Dorsolateral prefrontal cortex (tissue), 122 donors: ENCODE measurements at places on chromosomes 11 and 22.
A peak's percentile ranks its signal among the peaks of the same experiment; 100 is the strongest.

GRCh38 chr22:46730568-46731245 lies 7.3 kb downstream of the CERK start:
- DNase-seq, result no peak

DNA sequence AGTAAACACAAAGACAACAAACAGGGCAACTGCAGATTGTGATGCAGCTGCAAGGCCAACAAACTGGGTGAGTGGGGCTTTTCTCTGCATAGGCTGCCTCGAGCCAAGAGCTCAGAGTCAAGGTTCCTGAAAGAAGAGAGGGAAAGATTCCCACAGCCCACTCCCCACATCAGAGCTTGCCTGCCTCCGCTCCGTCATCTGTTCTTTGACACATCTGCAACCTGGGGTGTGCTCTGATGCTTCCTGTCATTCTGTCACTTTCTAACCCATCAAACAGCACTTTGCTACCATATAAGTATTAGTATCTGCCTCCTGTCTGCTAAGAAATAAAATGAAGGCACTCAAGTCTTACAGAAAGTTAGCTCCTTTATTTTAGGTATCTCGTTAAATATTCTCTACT lies 46.9 kb downstream of the C22orf31 start:
- DNase-seq, result no peak

DNA sequence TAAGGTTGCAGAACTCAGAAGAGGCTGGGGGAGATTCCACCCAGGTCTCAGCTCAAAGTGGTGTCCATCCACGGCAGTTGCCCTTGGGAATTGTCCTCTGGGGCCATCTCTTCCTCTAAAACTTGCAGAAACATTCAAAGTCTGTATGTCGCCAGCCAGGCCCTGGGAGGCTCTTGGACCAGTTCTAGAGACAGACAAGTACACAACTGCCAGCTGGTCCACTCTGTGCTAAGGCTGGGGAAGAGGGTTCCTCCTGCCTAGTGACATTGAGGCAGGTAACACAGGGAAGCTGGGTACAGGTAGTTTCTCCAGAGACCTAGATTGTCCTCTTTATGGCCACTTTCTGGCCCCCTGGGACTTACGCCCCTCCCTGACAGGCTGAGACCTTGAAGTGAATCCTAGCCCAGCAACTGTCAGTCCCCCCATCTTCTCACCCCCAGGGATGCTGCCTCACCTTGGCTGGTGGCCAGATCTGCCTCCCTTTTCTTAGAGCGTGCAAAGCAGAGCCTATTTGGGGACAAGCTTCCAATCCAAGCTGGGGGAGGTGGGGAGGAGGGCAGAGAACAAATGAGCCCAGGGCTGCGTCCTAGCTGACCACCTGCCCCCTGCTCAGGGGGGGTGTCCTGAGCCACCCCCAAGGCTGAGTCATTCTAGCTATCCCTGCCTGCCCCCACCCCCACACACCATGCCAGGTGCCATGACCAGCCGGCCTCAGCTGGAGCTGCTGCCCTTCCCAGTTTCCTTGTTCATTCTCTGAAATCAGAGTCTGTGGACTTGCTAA lies 8.4 kb downstream of the FAM83F start:
- DNase-seq, result no peak

DNA sequence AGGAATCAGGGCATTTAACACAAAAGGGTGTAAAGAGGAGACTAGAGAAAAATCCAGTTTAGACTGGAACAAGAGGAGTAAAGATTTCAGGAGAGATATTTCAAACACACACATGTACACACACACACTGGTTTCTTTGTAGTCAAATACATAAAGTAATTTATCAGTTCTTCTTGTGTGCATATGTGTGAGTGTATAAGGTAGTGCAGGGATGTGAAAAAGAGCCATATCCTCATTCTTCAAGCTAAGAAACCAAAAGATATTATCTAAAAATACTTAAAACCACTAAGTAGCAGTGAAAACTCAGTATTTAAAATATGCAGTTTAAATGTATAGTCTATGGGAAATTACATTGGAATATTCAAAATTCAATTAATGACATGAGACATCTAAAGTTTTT lies 52.5 kb upstream of the CARD18 start:
- DNase-seq, result no peak

DNA sequence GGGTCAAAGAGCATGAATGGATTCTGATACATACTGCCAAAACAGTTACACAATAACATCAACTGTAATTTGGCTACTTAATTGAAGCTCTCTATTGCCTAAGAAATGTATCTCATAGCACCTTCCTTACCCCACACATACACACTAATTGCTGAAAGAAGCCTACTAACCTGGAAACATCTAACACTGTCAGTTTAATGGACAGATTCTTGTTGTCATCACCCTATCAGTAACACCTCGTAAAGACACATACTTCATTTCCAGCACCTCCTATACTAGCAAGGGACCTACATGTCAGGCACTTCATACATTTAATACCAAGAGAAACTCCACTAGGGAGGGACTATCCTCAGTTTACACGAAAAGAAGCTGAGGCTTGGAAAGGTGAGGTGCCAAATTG lies 9.9 kb downstream of the NAP1L4 start:
- DNase-seq, result no peak

DNA sequence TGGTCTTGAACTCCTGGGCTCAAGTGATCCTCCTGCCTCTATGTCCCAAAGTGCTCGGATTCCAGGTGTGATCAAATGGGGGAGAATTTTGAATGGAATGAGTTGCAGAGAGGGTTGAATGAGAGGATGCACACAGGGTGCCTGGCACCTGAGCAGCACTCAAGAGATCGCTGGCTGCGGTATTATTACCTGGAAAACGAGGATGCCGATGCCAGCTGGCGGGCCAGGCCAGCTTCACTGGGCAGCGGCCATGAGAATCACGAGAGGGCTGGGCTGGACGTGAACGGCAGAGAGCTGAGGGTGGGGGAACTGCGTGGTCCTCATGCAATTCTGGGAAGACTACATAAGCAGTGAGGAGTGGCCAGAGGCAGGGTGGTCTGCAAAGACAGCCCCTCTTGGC lies 2.9 kb downstream of the MGAT3 start:
- DNase-seq, result no peak

GRCh38 chr11:128737704-128738103 lies 43.8 kb downstream of the FLI1 start:
- DNase-seq, result no peak

- DNase-seq, result no peak
Measured at GRCh38 chr22:32799496-32799895, 2.0 kb upstream of the TIMP3 start.

GRCh38 chr22:24707470-24707801 lies 67.1 kb downstream of the PIWIL3 start:
- DNase-seq, result no peak

DNA sequence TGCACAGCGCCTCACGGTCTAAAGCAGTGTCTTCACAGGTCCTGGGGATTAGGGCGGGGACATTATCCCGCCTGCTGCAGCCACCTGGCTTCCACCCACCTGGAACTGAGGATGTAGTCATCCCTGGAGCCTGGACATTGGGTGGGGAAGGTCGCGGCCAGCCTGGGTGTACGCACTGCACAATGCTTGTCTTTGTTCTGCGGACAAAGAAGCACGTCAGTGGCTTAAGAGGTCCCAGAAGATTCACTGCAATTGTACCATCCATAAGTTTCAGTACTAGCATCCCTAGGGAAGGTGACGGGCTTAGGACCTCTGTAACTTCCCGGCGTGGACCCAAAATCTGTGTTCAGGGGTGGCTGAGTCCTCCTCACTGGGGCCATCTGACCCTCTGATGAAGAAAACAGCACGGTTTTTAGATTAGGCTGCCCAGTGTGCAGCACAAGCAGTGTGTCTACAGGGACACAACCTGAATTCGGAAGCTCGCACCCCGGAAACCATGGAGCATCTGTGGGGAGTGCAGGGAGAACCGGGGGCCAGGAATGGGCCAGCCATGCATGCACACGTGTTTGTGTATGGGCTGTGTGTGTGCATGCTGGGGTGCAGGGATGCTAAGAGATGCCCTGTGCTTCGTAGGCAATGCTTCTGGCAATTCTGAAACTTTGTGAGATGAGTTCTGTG lies 342.6 kb upstream of the B3GAT1 start:
- DNase-seq, result no peak

DNA sequence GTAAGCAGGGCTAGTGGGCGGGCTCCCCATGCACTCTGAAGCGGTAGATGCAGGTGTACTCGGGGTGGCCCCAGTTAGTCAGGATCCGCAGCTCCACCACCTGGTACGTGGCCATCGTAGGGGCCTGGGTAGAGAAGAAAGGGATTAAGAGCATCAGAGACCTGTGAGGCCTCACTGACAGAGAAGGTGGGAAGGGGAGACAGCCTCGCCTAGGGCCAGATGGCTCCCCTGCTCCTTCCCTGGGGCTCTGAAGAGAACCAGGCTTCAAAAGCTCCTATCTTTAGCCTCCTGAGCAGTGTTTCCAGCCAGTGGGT lies 19.6 kb downstream of the SUN2 start:
- peak; percentile 68 for DNase-seq

DNA sequence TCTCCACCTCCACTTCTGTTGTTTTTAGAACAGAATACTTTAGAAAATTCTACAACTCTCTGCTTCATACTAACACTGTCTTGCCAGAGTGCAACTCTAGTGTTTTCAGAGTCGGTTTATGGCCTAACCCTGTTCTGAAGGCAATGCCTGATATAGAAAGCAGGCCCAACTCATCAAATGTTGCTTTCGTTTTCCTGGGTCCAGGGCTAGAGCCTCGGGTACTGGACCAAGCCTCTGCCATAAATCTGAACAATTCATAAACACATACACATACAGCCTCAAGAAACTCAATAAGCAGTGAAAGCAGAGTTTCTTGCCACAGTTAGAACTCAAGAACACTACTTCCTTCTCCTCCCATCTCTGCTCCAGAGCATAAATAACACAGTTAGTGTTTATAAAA lies 9.8 kb downstream of the TMEM218 start:
- no peak for DNase-seq

DNA sequence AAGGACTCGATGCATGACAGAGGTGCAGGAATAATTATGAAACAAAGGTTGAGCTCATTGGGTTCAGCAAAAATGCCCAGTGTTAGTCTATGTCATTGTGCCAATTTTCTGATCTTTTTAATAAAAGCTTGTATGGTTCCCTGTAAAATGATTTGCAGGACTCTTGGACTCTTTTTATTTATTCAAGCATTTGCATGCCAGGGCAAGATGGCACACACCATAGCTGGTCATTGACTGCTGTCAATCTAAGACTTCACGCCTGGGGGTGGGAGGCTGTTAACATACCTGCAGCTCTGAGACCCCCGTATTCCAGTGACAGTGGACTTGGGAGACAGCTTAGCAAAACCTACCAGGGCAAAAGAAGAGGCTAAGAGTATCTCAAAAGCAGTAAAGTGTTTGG lies 32.0 kb upstream of the ANO1 start:
- DNase-seq, result no peak

DNA sequence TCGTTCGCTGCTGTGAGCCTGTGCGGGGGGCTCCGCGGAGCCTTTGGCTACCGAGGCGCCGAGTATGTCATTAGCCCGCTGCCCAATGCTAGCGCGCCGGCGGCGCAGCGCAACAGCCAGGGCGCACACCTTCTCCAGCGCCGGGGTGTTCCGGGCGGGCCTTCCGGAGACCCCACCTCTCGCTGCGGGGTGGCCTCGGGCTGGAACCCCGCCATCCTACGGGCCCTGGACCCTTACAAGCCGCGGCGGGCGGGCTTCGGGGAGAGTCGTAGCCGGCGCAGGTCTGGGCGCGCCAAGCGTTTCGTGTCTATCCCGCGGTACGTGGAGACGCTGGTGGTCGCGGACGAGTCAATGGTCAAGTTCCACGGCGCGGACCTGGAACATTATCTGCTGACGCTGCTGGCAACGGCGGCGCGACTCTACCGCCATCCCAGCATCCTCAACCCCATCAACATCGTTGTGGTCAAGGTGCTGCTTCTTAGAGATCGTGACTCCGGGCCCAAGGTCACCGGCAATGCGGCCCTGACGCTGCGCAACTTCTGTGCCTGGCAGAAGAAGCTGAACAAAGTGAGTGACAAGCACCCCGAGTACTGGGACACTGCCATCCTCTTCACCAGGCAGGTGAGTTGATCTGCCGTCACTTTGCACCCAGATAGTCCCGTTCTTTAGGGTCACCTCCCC lies 1.0 kb downstream of the ADAMTS15 start:
- no peak for DNase-seq

DNA sequence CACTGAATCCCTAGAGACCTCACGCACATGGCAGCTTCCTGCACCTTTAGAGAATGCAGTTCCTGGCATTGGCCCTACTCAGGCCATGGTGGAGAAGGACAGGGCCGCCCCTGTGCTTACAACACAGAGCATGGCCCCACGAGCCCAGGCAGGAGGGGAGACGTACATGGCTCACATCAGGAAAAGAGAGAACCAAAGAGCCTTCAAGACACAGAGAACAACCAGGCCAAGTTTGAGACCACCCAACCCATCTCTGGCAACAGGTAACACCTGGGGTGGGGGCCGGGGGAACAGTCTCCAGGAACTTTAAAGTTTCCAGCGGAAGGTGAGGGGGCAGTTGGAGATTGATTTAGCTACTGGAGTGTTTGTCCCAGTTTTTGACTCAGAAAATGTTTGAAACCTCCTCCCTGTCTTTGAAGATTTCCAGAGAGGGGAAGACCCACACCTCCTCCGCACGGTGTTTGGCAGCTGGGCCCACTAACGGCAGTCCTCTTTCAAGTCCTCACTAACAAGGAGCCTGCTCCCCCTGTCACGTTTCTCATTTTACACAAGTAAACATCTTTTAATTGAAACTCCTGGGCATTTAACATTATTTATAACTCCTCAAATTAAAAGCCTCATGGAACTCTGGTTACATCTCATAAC lies 1423.8 kb downstream of the TBC1D22A start:
- DNase-seq, result no peak
